ENCODE measurements at places on chromosomes 12 and 14.

GRCh38 chr14:99605299-99605961, 1.4 kb upstream of the CCDC85C start:
- peak; percentile 52 for DNase-seq

- no peak for DNase-seq
Measured at GRCh38 chr14:78127961-78128360, 42.2 kb upstream of the NRXN3 start.

GRCh38 chr12:29241821-29242591, 92.9 kb downstream of the FAR2 start:
- DNase-seq = peak; percentile 9

DNA sequence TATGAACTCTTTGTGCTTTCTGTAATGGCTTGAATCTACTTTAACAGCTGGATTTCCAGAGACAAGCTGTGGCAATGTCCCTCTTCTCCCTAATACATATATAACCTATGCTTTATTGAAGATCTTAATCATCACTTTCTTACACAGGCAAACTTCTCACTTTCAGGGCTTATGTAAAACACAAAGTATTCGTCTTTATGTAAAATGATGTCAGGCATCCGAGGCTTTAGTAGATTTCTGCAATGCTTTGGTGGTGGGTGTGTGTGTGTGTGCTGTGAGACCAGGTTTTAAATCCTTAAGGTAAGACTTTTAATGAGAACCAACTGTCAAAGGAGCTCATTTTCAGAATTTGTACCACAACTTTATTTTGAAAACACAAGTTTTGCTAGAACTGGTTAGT, 70.0 kb upstream of the HMGA2 start:
- DNase-seq = no peak

- DNase-seq = no peak
Measured at GRCh38 chr12:103997286-103997900, 31.7 kb downstream of the TDG start.

DNA sequence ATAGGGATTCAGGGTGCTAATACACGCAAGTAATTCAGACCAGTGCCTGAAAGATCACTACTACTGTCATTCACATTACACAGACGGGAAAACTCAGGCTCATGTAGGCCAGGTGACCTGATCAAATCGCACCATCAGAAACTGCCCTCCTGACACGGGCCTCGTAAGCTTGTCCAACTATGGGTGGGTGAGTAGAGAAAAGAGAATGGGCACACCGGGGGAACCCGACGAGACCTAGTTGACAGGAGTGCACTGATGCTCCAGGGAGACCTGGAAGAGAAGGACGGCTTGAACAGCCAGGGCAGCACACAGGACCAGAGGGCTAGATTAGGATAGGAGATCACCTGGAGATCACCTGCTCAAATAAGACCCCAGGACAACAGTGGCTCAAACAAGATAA, 166.9 kb upstream of the DIO3 start:
- DNase-seq = no peak

- DNase-seq = no peak
Measured at GRCh38 chr12:56990648-56991318, 15.6 kb downstream of the ZBTB39 start.

GRCh38 chr12:104371043-104371870, 67.7 kb downstream of the EID3 start:
- no peak for DNase-seq

- no peak for DNase-seq
Measured at GRCh38 chr12:32508626-32509025, 109.3 kb downstream of the FGD4 start.

Data from GM19239 (cell line).